ENCODE measurements at places on chromosomes 5 and 9.

GRCh38 chr9:5608298-5609225 lies 20.3 kb upstream of the RIC1 start:
- DNase-seq, result no peak

DNA sequence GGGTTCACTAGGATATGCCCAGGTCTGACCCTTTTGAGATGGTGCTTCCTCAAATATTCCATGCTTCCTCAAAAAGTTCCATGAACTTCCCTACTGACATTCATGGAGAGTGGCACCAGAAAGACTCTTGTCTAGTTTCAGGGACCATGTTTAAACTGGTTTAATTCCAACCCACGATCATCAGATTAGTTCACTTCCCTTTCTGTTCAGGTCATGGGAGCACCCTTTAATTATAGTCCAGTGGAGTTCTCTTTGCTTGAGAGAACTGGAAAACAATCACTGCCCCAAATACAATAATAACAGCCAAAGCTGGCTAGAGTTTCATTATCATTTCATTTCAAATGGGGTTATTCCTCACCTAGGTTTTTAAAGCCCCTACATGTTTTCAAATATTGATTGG lies 9.7 kb upstream of the ERBIN start:
- no peak for DNase-seq

GRCh38 chr5:125848751-125849150 lies 574.5 kb upstream of the GRAMD2B start:
- DNase-seq, result no peak

GRCh38 chr5:40877371-40877988 lies 31.8 kb upstream of the C7 start:
- no peak for DNase-seq

DNA sequence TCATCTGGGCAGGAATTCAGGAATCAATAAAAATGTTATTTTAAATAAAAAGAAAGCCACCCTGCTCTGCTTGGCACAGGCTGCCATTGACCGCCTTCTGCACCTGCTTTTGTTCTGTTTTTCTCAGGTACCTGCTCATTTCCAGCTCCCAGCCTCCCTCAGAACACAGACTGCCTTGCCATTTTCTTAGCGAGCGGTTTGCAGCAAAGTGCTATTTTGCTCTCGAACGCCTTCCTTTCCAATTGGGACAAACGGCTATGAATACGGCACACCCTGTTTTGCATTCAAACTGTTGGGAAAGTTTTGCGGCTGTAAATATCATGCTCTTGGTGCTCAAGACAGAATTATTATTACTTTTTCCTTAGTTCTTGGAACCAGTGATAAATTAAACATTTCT lies 25.1 kb upstream of the FCN1 start:
- DNase-seq, result no peak

- DNase-seq, result no peak
Observed at GRCh38 chr5:66617226-66617861, 21.2 kb downstream of the MAST4 start.

- DNase-seq, result no peak
Observed at GRCh38 chr9:26261503-26262330, 583.5 kb upstream of the TUSC1 start.

DNA sequence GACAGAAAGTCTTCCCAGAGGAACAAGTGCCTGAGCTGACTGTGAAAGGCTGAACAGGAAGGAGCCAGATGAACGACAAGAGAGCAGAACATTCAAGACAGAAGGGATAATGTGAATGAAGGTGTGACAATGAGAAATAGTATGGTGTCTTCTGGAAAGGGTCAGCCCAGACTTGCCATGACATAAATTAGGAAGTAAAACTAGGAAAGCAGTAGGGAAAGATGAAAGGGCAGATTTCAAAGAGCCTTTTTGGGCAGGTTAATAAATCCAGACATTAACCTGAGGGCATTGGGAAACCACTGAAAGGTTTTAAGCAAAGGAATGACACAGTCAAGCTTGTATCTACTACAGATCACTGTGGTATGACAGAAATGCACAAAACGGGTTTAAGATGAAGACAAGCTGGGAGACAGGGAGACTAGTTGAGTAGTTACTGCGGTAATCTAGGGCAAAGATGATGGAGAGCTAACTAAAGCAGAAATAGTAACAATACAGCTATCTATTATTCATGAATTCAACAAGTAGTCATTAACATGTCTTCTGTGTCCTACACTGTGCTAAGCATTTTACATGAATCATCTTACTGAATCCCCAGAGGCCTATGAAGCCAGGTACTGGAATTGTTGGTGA lies 580.9 kb upstream of the WWC1 start:
- DNase-seq, result no peak

DNA sequence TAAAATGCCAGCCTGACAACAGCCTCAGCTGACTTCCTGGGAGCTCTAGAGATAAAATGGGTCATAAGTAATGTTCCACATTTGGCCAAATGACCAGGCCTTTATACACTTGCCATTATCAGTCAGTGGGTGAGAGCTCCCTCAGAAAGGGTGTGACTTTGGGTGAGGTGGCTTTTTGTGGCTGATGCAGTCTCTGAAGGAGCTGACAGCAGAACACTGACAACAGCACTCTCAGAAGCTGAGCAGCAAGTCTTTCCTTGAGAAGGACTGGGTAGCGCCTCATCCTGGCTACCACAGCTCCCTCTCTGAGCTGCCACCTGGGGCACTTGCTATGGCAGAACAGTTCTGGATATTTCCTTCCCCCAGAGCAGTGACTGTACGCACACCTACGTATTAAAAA lies 22.0 kb upstream of the GNAQ start:
- DNase-seq, result no peak

GRCh38 chr5:131266370-131267060 lies 2.7 kb downstream of the CDC42SE2 start:
- no peak for DNase-seq

GRCh38 chr5:168368854-168369253 lies 77.4 kb downstream of the WWC1 start:
- DNase-seq, result no peak

GRCh38 chr9:128101231-128101661 lies 26.3 kb downstream of the PTGES2 start:
- no peak for DNase-seq

DNA sequence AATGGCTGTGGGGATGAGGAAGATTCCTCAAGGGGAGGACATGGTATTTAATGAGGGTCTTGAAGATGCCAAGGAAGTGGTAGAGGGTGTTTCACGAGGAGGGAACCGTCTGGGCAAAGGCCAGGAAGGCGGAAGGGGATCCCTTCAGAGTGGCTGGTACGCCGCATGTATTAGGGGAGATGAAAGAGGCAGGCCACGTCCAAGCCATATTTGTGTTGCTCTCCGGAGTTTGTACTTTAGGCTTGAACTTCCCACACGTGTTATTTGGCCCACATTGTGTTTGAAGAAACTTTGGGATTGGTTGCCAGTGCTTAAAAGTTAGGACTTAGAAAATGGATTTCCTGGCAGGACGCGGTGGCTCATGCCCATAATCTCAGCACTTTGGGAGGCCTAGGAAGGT lies 1.2 kb downstream of the FXN start:
- DNase-seq, result no peak

GRCh38 chr9:34984049-34984448 lies 5.5 kb upstream of the DNAJB5 start:
- DNase-seq, result no peak

- no peak for DNase-seq
Observed at GRCh38 chr9:69580582-69581214, 91.5 kb downstream of the APBA1 start.

- no peak for DNase-seq
Observed at GRCh38 chr9:101366038-101366756, 18.6 kb downstream of the BAAT start.

DNA sequence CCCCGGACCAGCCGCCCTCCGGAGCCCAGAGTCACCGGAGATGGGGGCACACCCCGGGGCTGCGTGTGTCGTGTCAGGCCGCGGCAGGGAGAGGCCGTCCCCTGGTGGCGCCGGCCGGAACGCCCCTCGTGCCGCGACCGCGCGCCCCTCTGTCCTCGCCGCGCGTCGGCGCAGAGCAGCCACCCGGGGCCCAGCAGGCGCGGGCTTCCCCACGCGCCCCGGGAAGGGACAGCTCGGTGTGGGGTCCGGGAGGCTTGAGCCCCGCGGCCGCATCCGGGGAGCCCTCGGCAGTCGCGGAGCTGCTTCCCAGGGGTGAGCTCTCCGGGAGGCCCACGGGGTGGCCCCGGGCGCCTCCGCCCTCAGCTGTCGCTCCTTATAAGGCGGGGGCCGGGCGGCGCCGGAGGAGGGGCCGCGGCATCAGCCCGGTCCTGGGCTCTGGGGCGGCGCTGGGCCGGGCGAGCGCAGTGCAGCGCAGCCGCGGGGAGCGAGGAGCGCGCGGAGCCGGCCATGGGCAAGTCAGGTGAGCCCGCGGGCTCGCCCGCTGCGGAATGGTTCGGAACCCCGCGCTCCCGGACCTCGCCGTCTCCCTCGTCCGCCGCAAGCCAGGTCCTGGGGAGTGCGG lies at the start of gene GLIPR2:
TSS of gene GLIPR2 (plus strand) at position 462 of the 622 bp plus-strand sequence. CDS start at position 508, 46 bp downstream.
- DNase-seq, result peak; percentile 96

Measured in frontal cortex (tissue), 4 donors.